Activated naive CD4-positive, alpha-beta T cell treated with anti-CD3 and anti-CD28 coated beads, Interleukin-2, amount 10 ng/mL, durations not matched to agents 7 days and 5 days (primary cell): ENCODE measurements at places on chromosomes 11 and 22.

- no peak for DNase-seq
Observed at GRCh38 chr22:45584621-45585436, 82.1 kb downstream of the FBLN1 start.

DNA sequence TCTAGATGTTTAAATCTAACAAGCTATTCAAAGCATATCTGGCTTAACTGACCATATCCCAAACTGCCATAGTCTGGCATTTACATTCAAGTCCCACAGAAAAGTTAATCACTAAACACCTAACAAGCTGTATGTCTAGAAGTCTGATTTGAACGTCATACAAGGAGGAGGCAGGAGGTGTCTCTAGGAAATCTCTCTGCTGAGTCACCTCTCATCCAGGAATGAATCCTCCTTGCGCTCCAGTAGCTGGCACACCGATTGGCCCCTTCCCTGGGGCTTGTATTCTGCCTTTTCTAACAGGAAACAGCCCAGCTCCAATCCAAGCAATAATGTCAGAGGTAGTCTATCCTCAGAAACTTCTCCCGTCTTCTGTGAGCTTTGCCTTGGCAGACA lies 31.8 kb downstream of the FEZ1 start:
- no peak for DNase-seq

- no peak for DNase-seq
Observed at GRCh38 chr11:109432105-109432504, 10.1 kb downstream of the C11orf87 start.

DNA sequence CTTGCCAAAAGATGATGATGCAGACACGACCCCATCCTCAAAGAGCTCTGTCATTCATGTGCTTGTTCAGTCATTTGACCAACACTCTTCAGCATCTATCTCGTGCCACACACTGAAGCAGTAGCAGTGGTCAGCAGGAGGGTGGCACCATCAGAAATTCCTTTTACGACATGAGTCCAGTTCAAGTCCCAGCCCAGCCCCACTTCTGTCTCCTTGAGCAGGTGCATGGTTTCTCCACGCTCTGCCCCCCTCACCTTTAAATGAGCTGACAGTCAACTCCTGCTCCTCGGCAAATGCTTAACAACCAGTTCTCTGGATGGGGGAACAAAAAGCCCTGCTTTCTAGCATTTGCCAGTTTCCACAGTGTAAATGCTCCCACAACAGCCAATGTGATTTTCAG lies 60.9 kb downstream of the SYN3 start:
- DNase-seq: no peak

GRCh38 chr22:30296833-30297232 lies 7.5 kb upstream of the CASTOR1 start:
- DNase-seq: no peak

- no peak for DNase-seq
Observed at GRCh38 chr11:71218789-71219499, 33.4 kb downstream of the SHANK2 start.

DNA sequence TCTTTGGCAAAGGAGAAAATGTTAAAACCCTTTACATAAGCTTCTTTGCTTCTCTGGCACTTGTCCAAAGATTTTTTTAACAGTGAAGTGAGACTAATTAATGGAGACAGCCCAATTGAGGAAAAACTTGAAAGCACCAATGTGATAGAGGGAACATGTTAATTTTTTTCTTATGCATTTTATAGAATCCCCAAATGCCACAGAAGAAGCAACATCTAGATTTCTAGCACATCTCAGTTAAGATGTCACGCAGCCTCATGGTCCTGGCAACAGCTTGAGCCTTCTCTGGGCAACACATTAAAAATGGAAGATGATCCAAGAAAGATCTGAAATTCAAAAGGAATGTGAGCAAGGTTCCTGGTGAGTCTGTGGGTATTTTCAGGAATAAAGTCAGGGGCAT lies 48.5 kb downstream of the PACSIN2 start:
- DNase-seq: no peak

DNA sequence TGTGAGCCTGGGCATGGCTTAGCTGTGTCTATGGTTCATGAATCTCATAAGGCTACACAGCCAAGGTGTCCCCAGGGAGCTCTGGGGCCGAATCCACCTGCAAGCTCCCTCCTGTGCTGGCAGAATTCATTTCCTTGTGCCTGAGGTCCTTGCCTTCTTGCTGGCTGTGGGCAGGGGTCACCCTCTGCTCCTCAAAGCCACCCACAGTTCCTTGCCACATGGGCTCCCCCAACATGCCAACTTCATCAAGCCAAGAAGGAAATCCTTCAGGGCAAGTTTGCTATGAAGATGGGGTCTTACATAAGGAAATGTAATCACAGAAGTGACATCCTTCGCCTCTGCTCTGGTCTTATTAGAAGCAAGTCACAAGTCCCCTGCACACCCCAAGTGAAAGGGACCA lies 24.8 kb downstream of the LARGE1 start:
- DNase-seq: no peak

DNA sequence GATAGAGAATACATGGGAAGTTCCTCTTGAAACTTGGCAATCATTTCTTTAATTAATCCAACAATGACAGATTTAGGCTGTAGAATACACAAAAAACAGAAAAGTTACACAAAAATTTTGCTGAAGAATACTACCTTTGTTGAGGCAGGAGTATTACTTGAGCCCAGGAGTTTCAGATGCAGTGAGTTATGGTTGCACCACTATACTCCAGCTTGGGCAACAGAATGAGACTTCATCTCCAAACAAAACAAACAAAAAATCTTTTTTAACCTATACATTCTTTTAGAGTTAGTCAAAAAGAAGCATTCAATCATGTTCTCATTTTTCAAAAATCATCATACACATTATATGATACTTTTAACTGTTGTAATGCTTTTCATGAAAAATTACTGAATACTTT lies 22.1 kb downstream of the UEVLD start:
- DNase-seq: no peak

DNA sequence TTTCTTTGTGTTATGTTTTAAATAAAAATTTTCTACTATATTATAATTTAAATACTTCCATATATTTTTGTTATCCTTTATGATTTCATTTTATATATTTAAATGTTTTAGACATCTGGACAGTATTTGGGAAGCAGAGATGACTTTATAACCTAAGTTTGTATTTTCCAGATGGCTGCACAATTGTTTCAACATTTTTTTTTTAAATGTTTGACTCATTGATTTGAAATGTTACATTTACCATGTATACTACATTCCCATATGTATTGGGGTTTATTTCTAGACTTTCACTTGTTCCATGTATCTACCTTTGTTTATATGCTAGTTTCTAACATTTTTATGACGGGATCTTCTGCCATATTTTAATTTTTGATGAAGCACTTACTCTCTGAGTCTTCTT lies 766.5 kb downstream of the METTL15 start:
- DNase-seq: no peak

DNA sequence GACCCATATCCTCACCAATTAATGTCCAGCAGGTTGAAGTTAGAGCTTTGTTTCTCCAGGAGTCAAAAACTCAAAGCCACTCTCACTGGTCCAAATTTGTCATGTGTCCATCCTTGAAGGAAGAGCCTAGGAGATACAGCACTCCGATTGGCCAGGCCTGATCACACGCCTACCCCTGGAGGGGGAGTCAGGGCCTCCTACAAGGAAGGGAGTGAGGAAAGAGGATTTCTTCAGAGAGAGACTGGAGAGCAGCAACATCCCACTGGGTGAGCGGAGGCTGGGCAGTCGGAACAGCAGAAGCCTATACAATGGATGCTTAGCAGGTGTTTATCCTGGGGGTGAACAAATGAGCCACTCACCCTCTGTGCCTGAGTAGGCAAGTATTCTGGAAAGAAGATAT lies 113.9 kb downstream of the TRIM29 start:
- DNase-seq: no peak

GRCh38 chr11:67436459-67437081 lies 912 bp downstream of the PTPRCAP start:
- DNase-seq: peak; percentile 80

GRCh38 chr11:36164506-36165250 lies 124.5 kb downstream of the COMMD9 start:
- DNase-seq: no peak

DNA sequence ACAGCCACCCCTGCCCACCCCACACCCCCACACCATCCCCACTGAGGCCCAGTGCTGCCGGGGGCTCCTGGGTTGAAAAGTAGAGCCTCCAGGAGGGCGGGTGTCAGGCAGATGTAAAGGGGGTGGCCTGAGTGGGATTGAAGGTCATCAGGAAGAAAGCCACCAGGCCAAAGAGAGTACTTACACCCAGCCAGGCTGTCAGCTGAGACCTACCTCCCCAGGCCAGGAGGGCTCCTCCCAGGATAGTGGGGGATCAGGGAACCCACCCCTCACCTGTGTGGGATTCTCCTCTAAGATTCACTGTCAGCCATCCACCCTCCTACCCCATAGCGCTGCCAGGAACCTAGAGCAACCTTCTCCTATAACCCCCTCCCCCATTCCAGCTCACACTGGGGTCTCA lies 17.2 kb upstream of the FCHSD2 start:
- DNase-seq: no peak

DNA sequence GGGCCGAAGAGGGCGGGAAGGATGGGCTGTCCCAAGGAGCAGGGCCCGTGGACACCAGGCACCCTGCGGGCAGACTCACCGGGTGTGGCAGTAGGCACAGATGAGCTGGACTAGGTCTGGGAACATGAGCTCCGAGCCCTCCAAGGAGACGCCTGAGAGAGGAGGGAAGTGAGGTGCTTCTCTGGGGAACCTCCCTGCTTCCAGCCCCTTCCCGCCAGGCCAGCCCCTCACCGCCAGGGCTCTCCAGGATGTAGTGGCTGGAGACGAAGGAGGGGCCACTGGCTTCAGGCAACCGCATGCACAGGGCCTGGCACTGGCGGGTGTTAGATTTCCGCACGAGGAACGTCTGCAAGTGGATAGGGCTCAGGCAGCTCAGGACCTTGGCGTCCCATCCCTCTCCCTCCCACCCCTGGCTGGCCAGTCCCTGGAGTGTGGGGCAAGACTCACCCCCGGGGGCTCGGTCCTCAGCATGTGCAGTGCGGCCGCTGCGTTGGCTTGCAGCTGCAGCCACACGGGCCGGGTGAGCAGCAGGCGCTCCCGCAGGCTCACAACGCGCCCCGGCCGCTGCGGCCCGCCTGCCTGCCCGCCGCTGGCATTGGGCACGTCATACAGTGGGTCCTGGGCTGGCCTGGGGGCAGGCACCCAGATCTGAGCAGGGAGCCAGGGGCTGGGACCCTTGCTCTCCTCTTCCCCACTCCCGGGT lies 552 bp downstream of the RIN1 start:
- peak; percentile 32 for DNase-seq

- DNase-seq: no peak
Observed at GRCh38 chr11:109658190-109658589, 236.2 kb downstream of the C11orf87 start.

GRCh38 chr11:6203327-6203726 lies 2.0 kb upstream of the C11orf42 start:
- DNase-seq: peak; percentile 25

DNA sequence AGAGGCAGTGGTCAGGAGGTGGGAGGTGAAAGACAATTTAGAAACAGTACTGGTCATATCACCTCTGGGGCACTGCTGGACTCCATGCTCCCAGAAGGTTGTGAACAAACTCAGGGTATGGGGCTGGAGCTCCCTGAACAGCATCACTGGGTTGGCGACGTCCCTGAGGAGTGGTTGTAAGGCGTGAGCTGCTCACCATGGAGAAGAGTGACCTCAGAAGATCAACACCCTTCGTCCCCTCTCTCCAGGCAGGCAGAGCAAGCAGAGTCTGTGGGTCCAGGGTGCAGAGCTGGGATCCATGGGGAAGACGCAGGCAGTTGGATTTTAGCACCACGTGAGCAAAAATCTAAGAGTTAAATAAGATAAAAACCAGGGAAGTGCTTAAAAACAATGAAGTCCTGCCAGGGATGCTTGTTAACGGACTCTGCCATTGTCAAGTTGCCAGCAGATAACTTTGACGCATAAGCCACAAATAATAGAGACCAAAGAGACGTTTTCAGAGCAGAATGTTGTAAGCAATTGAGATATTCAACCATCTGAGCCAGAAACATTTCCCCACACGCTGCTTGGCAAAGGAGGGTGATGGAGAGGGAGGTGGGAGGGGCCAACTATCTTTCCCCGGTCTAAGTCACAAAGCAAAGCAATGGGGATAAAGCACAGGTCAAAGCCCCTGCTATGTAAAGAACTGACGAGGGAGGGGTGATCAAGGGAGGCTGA lies 13.6 kb downstream of the PNPLA5 start:
- peak; percentile 5 for DNase-seq

DNA sequence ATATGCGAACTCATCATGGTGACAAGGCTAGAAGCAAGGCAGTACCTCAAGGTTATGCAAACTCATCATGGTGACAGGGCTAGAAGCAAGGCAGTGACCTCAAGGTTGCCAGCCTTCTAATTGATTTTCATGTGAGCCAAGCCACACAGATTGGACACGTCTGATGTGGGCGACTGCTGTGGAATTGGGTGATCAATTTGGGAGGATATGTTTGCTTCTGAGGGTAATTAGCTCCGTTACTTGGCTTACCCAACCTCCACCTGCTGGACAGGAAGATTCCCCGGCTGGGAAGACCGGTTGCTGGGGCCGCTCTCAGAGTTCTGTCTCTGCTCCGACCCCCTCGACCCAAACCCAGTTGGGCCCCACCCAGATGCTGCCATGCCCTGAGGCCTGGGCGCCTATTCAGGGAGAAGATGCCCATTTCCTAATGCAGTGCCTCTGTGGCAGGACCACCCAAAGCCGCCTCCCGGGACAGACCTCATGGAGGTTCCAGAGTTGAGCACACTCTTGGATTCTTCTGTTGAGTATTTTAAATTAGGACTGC lies 69.9 kb upstream of the SHANK2 start:
- no peak for DNase-seq

DNA sequence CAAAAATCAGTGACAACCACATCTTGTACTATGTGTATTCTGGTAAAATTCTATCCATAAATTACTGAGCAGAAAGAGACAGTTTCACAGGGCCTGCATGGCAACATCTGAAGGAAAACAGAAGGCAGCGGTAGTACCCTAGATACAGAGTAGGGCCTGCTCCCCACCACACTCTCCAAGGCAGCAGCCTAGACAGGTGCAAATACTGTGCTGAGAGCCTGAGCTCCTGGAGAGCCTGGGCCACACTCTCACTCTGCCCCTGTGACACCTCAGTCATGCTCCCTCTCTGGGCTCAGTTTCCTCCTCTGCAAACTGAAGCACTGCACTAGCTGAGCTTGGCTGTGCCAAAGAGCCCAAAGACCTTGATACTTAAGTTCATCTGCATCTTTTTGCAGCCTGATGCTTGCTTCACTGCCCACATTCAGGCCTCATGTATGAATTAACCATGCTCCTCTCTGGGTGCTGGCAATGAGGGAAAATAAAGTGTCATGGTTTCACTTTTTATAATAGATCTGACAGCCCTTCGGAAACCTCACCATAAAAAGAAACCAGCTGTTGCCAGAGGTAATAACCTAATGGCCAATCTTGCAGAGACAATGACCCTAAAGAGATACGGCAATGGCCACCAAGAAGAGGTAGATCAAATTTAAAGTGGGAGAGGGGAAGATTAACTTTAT lies 104.7 kb downstream of the PLEKHA7 start:
- no peak for DNase-seq

DNA sequence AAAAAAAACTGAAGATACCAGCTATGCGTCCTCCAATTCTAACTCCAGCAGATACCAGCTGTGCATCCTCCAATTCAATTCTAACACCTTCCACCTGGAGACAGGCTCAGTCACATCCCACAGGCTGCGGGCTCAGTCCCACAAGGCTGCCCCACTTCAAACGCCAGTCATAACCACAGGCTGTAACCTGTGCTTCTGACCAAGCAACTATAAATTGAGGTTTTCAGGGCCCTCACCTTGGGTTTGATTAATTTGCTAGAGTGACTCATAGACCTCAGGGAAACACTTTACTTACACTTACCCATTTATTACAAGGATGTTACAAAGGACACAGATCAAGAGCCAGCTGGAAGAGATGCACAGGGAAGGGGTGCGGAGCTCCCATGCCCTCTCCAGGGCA lies 32.4 kb upstream of the MSANTD2 start:
- no peak for DNase-seq
